ENCODE measurements at places on chromosomes 2 and 18.
A peak's percentile ranks its signal among the peaks of the same experiment; 100 is the strongest.

DNA sequence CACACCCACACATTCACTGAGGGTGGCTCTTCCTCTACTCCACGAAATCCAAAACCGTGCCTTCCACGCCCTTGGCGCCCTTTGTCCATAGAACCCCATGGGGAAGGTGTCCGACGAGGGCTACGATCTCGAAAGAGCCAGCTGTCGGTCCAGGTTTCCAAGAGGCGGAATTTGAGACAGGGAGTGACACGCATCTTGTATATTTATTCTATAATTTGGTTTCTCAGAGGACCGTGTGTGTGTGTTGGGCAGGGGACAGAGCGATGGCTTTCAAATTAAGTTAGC, 726 bp downstream of the C2orf69 start:
- DNase-seq, result no peak

DNA sequence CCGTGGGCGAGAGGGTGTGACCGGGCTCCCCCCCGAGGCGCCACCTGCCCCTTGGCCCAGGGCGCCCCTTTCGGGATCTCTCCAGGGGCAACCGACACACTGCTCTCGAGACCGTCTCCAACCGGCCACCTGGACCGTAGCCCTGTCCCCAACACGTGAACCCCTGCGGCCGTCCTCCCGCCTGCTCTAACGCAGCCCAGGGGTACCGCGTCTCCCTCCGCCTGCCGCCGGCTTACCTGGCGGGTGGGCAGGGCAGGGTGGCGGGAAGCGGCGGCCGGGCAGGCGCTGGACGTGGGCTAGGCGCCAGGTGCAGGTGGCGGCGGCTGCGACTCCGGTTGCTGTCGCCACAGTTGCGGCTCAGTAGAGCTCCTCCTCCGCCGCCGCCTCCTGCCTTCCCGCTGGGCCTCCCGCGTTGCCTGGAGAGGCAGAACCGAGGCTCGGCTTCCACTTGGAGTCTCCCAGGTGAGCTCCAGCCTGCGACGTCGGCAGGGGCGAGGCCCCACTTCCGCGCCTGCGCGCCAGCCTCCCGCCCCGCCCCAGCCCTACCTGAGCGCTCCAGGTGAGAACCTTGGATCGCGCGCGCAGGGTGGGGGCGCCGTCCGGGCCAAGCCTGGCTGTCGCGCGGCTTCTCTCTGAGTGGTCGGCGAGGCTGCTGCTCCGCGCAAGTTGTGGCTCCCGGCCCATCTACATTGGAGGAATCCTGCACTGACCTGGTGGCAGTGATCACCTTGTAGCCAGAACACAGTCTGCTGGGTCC, at the start of gene GALNT3:
Gene GALNT3, minus strand, starts transcription at position 469 of the 757 bp plus-strand sequence. CDS start 23,547 bp downstream, outside the sequence.
- no peak for DNase-seq

DNA sequence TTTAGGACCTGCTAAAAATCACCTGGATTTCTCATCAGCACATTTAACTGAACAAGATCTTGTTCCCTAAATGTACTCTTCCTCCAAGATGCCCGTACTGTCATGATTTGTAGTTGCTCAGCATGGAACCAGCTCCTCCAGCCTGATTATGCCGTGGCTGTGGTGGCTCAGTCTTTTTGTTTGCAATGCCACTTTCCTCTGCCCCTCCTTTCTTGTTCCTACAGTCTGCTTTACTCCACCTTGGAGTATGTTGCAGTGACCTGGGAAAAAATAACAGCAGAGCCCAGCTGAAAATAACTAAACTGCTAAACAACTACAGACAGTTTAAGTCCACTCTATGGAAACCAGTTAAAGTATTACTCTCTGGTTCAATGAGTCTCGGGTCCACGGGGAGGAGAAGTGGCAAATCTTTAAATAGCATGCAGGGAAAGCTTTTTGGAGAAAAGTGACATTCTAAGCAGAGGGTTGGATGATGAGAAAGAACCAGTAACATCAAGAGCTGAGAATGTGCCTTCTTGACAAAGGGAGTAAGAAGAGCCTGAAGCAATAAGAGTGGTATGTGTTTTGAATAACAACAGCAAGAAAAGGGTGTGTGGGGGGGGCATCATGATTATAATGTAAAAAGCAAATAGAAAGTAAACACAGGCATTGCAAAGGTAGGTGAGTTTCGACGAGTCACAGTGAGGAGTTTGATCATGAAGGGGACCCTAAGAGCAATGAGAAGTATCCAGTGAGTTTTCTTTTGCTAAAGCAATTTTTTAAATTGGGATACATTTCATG, 225.7 kb downstream of the TMX3 start:
- DNase-seq, result no peak

- no peak for DNase-seq
These were observed 166.3 kb downstream of the GBX2 start for GRCh38 chr2:236001854-236002253.

- peak; percentile 43 for DNase-seq
These were observed 187.5 kb downstream of the SCG2 start for GRCh38 chr2:223414646-223415045.

DNA sequence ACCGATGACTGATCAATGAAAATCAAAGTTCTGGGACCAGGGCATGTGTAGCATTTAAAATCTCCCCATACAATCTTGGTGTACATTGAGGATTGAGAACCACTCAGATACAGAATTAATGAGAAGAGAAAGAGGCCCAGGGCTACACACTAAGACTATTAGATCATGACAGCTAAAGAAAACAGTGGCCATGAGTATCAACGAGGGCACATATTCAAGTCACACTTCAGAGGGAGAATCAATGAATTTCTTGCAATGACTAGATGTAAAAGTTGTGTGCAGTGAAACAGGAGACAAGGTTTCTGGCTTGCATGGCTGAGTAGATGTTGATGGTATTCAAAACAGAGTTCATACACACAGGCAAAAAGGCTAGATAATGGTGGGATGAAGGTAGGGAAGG, 29.1 kb downstream of the METTL8 start:
- no peak for DNase-seq

GRCh38 chr2:200625958-200626363, 40.1 kb downstream of the AOX1 start:
- DNase-seq, result no peak

GRCh38 chr2:172339371-172340010, 87.9 kb upstream of the ITGA6 start:
- DNase-seq, result no peak

DNA sequence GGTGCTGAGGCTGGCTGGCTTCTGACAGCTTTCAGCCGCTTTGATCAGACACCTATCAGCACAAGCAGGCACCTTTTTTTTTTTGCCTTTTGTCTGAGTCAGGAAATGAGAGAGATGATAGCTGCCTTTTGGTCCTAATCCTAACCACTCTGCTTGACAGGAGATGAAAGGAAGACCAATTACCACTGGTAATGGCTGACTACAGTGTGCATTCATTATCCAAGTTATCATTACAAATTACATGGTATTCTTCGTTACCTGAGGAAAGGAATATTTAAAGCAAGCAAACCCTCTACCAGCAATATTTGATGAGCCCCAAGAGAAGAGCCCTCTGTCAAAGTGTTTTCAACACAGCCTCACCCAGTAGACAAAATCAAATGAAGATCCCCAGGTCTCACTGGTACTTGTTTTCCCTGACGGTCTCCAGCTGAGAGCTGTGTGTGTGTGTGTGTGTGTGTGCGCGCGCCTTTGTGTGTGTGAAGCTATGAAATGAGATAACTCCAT, 925.7 kb downstream of the DCDC2C start:
- no peak for DNase-seq

DNA sequence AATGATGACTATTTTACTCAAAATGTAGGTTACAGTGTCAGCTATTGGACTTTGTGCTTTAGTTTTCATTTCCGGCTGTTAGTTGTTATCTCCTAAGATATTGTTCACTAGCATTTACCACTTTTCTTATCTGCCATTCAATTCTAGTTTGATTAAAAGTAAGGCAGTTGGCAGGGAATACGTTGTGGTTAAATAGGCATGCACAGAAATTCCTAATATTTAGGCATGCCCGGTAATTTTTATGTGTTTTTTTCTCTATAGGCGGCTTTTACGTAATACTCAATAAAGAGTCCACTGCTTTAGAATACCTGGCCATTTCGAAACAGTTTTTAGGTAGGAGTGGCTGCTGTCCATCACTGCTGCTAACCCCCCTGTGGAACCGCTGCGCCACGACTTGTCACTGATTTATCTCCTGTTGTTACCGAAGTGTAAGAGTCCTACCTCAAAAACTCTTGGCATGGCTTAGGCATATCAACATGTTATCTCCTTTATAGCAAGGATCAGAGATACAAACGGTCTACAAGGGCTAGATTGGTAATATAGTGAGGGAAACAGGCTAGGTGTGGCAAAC, 39.5 kb downstream of the BABAM2 start:
- DNase-seq, result no peak
